Right cardiac atrium (tissue), 5 donors: ENCODE measurements at places on chromosomes 1 and 21.

- no peak for DNase-seq
These were observed 42.7 kb downstream of the EBNA1BP2 start for GRCh38 chr1:43129426-43129825.

DNA sequence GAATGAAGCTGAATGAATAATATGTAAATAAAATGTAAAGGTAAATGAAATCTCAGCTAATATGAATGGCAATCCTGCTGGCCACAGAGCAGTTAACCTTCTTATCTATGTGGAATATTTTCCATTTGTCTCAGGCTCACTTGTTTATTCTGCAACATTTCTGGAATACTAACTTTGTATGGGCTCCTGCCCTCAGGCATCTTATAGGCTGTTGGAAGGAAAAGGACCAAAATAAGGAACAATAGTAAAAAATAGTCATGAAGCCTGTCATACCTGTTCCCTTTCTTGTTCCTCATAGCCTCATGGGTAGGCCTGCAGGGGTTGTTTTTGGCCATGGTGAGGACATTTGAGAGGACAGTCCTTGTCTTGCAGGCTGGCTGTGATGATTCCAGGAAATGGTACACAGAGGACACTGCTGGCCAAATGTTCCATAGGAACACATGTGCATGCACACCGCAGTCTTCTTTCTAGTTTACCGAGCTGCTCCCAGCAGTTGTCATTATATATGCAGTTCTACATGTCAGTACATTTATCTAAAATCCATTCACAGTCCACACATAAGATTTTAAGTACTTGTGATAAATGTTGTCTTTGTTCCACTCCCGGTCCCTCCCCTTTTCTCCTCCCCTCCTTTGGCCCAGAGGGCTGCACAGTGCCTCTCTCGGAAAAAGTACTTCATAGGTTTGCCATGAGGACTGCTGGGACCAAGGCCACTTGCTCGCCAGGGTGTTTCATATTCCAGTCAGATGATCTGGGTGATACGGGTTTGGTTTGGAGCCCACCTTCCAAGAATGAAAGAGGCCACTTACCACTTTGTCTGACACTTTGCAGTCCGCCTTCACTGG is 15.2 kb upstream of the KCNQ4 start:
- DNase-seq: no peak

DNA sequence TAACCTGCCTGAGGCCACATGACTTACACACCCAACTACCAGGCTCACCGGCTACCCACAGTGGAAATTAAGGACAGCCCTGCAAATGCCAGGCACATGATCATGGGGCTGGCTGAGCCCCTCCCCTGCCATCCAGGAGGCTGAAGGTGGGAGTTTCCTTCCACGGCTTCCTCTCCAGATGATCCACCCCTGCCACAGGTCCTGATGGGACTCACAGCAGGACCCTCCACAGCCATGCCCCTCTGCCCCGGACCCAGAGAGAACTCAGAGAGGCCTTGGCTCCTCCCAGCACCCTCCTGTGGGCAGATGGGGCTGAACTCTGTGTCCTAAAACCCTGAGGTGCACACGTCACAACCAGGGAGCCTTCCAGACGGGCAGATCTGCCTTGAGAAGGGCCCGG is 29.1 kb upstream of the CASZ1 start:
- DNase-seq: no peak

GRCh38 chr1:8815582-8816151 is 1.8 kb downstream of the RERE start:
- no peak for DNase-seq

GRCh38 chr1:216532251-216532798 is 109.1 kb upstream of the USH2A start:
- no peak for DNase-seq

- DNase-seq: no peak
These were observed 142.6 kb downstream of the GRIK1 start for GRCh38 chr21:29797155-29797554.
